ENCODE measurements at places on chromosomes 13 and 19. TPM values are rescaled to one million over a fixed set of nuclear protein-coding genes. Genes with fewer than 3 reads are reported as not detected.
A peak's percentile ranks its signal among the peaks of the same experiment; 100 is the strongest.

GRCh38 chr13:99034333-99035085 lies 56.6 kb upstream of the DOCK9 start:
- no peak for DNase-seq

DNA sequence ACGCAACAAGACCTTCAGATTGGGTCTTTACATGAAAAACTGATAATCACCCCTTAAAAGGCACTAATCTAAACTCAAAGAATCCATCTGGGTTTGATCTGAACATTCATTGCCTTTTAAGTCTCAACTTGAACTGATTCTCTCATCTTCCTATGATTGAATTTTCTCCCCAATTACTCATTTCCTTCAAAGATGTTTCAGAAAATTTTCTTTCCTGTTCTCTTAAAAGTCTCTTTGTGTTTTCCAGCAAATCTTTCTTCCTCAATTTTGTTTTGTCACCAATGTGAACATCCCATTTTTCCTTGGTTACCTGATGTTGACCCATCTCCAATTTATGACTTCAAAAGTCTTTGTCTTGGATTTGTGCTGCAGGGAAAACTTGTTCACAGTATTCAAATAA lies 234.3 kb downstream of the DACH1 start:
- peak; percentile 66 for DNase-seq

DNA sequence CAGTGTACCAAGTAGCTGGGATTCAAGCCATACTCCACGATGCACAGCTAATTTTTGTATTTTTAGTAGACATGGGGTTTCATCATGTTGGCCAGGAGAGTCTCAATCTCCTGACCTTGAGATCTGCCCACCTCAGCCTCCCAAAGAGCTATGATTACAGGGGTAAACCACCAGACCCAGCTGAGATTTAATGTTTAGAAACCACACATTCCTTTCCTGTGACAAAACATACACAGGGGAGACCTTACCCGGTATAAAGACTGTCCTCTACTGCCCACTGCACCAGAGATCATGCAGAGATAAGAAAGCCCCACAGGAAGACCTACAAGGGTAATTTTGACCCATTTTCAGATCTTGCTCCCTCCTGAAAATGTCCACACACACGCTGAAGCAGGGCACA lies 22.8 kb upstream of the ZNF83 start:
- no peak for DNase-seq

GRCh38 chr19:13784731-13785452 lies 10.4 kb upstream of the ZSWIM4 start:
- DNase-seq = peak; percentile 70

DNA sequence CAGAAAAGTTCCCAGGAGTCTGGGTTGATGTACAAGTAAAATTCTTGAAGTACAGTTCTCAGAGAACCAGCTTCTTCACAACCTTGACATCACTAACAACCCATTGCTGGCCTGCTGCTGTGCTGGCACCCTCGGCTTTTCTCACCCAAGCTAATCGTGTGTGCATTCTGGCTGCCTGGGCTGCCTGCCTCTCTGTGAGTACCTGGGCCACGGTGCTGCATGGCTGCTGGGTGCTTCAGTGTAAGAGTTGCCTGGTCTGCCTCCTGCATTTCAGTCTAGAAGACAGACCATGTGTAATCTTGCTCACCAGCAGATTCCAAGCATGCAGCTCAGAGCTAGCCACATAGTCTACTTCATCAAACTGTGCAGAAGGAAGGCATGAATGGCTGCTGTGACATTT lies 50.5 kb upstream of the MEDAG start:
- no peak for DNase-seq

DNA sequence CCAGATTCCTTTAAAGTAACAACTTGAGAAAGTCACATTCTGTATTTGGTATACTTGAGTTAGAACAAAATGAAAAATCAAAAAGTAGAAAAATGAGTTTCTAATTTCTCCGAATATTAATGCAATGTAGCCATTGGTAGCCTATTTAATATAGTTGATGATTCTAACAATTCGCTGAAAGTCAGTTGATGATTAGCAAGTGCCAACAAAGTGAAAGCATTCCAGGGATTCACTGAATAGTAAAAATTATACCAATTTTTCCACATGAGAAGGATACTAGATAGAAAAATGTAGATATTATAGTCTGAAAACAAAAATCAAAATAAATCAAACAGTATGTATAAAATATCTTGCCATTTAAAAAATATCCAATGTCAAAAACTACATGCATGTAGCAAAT lies 117.2 kb downstream of the FREM2 start:
- no peak for DNase-seq

DNA sequence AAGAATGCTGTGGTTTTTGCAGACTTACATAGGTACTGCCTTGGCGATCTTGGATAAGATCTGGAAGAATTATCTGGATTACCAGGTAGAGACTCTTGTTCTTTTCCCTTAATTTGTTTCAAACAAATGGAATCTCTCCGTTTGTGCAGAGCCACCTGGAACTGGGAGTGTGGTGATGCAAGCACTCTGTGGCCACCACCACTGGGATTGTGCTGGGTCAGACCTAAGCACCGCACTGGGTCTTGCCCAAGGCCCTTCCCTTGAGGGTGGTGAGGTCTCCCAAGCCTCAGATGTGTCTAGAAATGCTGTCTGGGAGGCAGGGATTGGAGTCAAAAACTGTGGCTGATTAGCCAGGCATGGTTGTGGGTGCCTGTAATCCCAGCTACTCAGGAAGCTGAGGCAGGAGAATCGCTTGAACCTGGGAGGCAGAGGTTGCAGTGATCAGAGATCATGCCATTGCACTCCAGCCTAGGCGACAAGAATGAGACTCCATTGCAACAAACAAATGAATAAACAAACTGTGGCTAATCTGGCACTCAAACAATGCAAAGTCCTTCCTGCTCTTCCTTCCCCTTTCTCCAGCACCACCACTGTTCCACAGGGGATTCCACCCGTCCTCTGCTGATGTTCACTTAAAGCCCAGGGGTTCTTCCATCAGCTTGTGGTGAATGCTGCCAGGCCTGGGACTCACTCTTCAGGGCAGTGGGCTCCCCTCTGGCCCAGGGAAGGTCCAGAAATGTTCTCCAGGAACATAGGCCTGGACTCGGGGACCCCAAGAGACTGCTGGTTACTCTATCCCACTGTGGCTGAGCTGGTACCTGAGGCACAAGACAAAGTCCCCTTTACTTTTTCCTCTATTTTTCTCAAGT lies 10.8 kb upstream of the CEACAM1 start:
- DNase-seq = no peak

GRCh38 chr19:11159598-11160439 lies 4.2 kb upstream of the SPC24 start:
- no peak for DNase-seq

DNA sequence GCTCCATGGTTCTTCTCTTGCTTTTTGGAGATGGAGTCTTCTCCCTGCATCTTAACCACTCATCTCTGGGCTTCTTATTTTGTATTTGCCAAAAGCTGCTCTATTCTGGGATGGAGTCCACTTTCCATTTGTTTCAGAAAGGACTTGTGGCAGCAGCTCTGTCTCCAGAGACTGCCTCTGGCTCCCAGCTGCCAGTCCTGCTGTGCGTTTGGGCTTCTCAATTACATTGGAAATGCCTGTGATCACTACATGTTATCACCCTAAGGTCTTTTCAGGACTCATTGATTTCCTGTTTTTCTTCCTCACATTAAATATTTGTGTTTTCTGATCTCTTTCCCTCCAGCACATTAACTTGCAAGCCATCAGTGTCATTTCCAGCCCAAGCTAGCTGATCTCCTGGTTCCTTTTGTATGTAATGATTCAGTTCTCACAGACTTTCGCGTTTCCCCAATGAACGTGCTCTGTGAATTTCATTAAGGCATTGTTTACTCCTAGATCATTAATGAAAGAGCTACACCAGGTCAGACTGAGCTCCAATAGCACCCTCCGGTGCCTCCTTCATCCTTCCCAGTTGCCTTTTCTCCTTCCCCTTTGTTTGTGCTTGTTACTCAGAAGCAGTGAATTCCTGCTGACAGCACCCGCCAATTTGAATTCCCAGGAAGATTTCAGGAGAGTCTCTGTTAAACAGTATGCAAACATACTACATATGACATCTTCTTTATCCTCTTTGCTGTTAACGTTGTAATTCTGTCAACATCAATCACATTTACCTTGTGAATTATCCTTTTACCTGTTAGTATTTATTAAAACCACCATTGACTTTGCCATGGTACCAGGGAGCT lies 3.0 kb downstream of the CBY2 start:
- DNase-seq = no peak

GRCh38 chr13:39577203-39577602 lies 25.8 kb downstream of the LHFPL6 start:
- no peak for DNase-seq

F2RL3 gene
- total RNA-seq = 2.6 TPM

CCDC106 gene
- 9.5 TPM for total RNA-seq

PABPC3 gene
- under 0.01 TPM for total RNA-seq

ACP7 gene
- total RNA-seq = not detected

ZNF835 gene
- 0.51 TPM for total RNA-seq

ZNF723 gene
- total RNA-seq = not detected

TLE2 gene
- total RNA-seq = 24.9 TPM

SIAH3 gene
- not detected for total RNA-seq

CARS2 gene
- 43.0 TPM for total RNA-seq

Measured in dermis microvascular lymphatic vessel endothelial cell (primary cell).